ENCODE measurements at places on chromosomes 3 and 15. TPM values are rescaled to one million over a fixed set of nuclear protein-coding genes. Genes with fewer than 3 reads are reported as not detected.

DNA sequence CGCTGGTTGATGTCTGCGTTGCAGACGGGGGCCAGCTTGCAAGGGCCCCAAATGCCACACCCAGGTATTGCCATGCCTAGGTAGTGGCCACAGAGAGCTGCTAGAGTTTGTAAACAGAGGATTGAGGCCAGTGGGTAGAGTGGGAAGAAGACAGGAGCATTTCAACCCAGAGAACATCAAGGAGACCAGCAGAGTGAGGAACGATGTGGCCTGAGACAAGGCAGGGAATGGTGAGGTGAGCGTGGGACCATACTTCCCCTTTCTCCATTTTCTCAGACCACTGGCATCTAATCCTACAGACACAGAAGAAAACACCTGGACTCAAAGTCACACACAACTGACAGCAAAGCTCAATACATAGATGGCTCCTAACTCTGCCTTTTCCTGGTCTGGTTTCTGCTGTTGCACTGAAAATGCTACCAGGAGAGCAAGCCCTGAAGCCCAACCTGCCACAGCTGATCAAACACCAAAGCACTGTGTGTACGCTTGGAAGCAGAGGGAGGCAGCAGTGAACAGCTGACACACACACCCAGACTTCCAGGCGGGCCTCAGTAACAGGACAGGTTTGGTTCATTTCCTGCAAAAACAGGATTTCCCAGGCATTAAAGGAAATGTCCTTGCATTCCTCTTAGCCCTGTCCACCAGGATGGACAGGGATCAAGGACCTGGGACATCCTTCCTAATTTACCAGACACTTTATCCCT, 1.6 kb downstream of the FAM174B start:
- no peak overlapping the region for H3K27ac ChIP-seq
- H3K27me3 ChIP-seq = no peaks in the 10 kb centered on the region
- peaks cover 36% of the 10 kb centered on the region for H3K4me1 ChIP-seq
- no peaks in the 10 kb centered on the region for H3K36me3 ChIP-seq
- H3K4me3 ChIP-seq = no peak overlapping the region

GRCh38 chr15:74315626-74316025, 51.8 kb downstream of the CYP11A1 start:
- H3K4me3 ChIP-seq = no peak overlapping the region
- H3K36me3 ChIP-seq = no peaks in the 10 kb centered on the region

DNA sequence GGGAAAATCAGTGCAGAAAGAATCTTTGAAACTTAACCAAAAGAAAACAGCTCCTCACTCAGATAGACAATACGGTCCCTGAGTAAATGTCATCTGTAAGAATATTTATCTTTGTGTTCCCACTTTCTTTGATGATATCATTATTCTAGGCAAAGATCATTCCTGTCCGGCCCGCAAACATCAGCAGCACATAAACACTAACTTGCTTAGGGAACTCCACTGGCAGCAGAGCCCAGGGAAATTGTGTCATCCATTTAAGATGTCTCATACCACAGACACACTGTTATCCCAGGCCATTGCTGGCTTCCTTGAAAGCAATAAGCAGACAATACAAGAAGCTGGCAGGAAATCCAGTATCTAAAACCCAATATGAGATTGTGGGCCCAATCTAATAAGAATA, 20.1 kb upstream of the CD96 start:
- no peak for DNase-seq

DNA sequence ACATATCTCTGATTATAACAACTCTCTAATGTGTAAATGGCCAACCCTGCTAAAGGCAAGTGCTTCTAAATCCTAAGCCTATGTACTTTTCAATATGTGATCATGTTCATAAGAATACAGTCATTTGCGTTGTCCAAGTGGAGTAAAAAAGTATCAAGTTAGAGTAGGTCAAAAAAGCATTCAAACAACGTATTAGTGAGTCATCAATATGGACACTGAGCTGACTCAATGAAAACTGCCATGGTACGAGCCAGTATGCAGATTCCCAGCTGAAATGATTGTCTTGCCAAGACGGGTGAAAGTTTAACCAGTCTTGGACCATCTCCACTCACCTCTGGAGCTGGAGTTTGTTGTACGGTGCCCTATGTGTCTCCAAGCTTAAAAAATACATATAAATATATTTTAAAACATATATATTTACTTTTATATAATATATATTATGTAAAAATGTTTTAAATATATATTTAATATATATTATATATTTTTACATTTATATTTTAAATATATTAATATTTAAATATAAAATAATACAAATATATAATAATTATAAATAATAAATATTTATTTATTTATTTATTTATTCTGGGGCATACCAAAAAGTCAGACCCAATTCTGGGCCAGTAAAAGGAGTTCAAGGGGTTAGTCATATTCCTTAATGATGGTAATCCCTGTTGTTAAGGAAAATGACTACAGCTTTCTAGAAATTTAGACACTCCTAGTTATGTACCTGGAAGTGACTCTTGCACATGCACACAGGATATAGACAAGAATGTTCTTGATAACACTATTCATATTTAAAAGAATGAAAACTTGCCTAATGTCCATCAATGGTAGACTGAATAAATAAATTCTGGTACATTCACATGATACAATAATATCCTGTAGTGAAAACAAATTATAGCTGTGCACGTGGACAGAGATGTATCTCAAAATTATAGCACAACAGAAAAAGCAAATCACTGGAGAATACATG, 27.2 kb downstream of the PLSCR4 start:
- H3K27ac ChIP-seq = no peak overlapping the region
- H3K4me3 ChIP-seq = no peak overlapping the region
- no peak for DNase-seq

GRCh38 chr15:33956397-33956796, 11.9 kb upstream of the CHRM5 start:
- no peaks in the 10 kb centered on the region for H3K36me3 ChIP-seq
- no peak for DNase-seq
- no peak overlapping the region for H3K4me3 ChIP-seq
- no peak overlapping the region for H3K27ac ChIP-seq

DNA sequence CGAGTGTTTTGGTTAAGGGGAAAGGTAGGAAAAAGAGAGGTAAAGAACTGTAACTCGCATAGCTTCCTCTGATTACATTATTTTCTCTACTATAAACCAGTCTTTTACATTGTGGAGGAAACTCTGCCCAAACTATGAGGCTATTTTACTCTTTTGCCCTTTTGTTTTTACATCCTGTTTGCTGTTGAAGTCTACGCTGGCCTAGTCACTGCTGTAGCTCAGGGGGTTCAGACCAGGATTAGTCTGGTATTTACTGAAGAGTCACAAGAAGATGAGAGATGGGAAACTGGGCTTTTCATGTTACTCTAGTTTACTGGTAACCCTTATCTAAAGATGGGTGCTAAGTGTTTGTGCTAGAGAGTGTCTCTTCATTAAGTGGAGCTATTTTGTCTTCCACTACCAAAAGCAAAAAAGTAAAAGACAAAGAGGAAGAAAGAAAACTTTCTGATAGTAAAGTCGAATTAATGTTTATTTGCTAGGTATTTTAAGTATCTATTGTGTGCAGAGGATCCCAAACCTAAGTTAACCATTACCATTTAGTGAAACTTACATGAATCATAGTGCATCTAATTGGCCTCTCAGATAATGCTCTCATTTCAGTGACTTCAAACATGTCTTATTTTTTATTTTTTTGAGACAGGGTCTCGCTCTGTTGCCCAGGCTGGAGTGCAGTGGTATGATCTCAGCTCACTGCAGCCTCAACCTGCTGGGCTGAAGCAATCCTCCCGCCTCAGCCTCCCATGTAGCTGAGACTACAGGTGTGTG, 10.9 kb downstream of the RARB start:
- no peak for DNase-seq
- H3K4me3 ChIP-seq = no peak overlapping the region
- peaks cover 12% of the 10 kb centered on the region for H3K4me1 ChIP-seq
- H3K27me3 ChIP-seq = no peaks in the 10 kb centered on the region
- no peaks in the 10 kb centered on the region for H3K36me3 ChIP-seq

- no peak for DNase-seq
- peaks cover 3% of the 10 kb centered on the region for H3K36me3 ChIP-seq
- H3K4me3 ChIP-seq = no peak overlapping the region
- H3K27ac ChIP-seq = no peak overlapping the region
Observed at GRCh38 chr3:82938821-82939328, 1177.4 kb upstream of the GBE1 start.

GRCh38 chr3:71458895-71459294, 124.6 kb downstream of the FOXP1 start:
- no peaks in the 10 kb centered on the region for H3K27me3 ChIP-seq
- H3K4me3 ChIP-seq = no peak overlapping the region
- no peaks in the 10 kb centered on the region for H3K4me1 ChIP-seq
- DNase-seq = no peak

DNA sequence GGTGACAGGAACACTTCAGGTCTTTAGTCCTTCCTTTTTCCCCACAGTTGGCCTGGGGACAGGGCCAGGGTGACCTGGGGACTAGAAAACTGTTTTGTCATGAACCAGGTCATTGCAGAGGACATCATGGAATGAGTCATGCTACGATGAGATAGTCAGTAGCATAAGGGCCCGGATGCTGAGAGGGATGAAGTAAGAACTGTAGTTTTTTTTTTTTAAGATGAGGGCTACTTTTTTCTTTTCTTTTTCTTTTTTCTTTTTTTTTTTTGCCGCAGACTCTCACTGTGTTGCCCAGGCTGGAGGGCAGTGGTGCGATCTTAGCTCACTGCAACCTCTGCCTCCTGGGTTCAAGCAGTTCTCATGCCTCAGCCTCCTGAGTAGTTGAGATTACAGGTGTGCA, 8.0 kb downstream of the MAP2K5 start:
- peaks cover 33% of the 10 kb centered on the region for H3K4me1 ChIP-seq
- no peak overlapping the region for H3K4me3 ChIP-seq
- DNase-seq = no peak
- H3K36me3 ChIP-seq = peaks cover 4% of the 10 kb centered on the region
- no peak overlapping the region for H3K27ac ChIP-seq

DNA sequence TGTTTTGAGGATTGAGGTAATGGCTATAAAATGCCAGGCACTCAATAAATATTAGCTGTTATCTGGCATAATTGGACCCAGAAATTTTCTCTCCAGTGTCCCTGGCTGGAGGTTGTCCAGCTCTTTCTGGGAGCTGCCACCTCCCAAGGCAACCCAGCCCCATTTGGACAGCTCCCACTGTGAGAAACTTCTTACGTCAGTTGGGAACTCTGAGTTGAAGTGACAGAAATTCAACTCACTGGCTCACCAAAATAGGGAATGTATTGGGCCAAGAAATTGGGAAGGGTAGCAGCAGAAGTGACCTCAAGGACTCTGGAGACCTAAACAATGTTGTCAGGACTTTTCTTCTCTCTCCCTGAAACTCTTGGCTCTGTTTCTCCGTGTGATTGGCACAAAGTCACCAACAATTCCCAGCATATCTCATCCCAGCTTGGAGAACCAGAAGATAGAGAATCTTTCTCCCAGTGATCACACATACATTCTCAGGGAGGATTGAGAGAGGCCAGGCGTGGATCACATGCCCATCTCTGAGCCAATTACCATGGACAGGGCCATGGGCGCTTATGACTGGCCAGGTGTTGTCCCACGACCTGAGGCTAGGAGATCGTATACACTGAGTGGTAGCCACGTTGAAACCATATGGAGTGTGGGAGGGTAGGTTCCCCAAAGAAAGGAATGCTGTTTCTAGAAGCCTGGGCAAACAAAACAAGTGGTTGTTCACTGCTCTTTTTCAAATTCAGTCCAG, 22.5 kb upstream of the HCN4 start:
- H3K4me3 ChIP-seq = no peak overlapping the region
- H3K27me3 ChIP-seq = no peaks in the 10 kb centered on the region
- H3K4me1 ChIP-seq = no peaks in the 10 kb centered on the region
- DNase-seq = no peak

DNA sequence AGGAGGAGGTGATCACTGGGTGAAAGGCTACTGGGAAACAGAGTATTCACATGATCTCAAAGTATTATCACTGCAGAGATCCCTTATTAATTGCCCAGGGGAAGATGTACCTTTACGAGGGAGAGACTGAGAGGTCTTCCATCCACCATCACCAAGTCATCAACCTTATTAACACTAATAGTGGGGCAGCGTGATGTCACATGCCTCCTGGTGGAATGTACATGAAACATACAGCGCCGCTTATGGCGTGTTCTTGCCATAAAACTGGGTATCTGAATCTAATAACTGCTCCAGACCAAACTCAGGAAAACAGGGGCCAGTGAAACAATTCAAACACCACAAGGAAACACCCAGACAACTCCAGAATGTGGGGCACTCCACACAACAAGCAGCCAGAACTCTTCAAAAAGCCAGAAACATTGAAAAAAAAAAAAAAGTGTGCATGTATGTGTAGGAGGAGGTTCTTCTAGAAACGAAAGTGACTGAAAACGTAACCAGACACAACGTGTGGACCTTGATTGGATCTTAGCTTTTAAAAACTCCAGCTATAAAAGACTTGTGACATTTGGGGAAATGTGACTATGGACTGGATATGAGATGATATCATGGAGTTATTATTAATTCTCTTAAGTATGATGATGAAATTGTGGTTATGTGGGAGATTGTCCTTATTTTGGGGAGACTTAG, 4.6 kb downstream of the STIMATE start:
- no peaks in the 10 kb centered on the region for H3K27me3 ChIP-seq
- no peak for DNase-seq
- no peak overlapping the region for H3K27ac ChIP-seq
- no peak overlapping the region for H3K4me3 ChIP-seq
- H3K4me1 ChIP-seq = peaks cover 6% of the 10 kb centered on the region

Gene HES1
- total RNA-seq = 66.5 TPM

Gene UROC1
- not detected for total RNA-seq

Gene SMCO1
- total RNA-seq = not detected

Gene ATP13A5
- not detected for total RNA-seq
